NCI-H1092 treated with DMSO at 0.1 percent for 48 hours (cell line): ENCODE measurements at places on chromosomes 7 and 10.
A peak's percentile ranks its signal among the peaks of the same experiment; 100 is the strongest.

GRCh38 chr10:112375721-112376395 lies 1.9 kb downstream of the ACSL5 start:
- DNase-seq, result no peak

GRCh38 chr7:24899905-24900304 lies 80.1 kb downstream of the OSBPL3 start:
- DNase-seq, result no peak

- DNase-seq, result no peak
These were observed 2.2 kb upstream of the CCDC3 start for GRCh38 chr10:13003759-13004158.

- DNase-seq, result no peak
These were observed 92.1 kb upstream of the FGFR2 start for GRCh38 chr10:121690152-121690848.

DNA sequence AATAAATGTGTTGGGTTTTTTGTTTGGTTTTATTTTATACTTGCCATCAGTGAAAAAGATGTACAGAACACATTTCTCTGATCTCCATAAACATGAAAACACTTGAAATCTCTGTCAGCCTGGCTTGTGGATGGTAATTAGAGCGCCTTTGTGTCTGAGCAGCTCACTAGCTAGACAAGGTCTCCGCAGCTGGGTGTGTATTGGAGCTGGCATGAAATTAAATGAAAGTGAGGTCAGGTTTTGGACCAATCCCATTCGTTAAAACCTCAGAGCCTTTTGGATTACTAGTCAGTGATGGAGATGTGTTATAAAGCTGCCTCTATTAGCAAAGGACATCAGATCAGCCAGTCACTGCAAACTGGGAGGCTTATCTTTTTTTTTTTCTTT lies 2.7 kb downstream of the FRAT1 start:
- DNase-seq, result peak; percentile 17

GRCh38 chr10:29828440-29828894 lies 193.7 kb upstream of the SVIL start:
- DNase-seq, result no peak

- no peak for DNase-seq
These were observed 5.3 kb downstream of the FRMD4A start for GRCh38 chr10:14325325-14325955.

DNA sequence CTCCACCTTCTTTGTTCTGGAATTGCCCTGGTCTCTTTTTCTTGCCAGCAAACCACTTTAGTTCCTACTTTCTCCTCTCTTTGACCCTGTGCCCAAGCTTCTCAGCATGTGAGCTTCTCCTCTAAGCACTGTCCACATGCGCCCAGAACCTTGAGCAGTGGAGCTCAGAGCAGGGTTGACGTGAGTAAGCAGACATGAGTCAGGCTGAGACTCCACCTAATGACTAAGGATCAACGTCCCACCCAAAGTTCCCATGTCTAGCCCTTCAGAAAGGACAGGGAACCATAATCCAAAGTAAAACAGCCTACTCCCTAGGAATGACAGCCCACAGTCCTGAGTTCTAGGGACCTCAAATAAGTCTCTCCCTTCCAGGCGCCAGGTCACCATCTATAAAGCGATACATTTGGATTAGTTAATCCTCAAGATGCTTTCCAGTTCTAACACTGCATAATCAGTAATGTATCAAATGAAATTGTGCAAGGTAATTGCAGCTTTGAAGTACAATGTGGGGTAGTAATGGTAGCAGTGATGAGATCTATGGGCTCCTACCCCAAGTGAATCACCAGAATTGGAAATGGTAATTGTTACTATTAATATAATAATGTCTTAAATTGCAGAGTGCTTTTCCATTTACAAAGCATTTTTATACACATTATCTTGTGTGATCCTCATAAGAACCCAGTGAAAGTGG lies 44.5 kb downstream of the KCNMA1 start:
- no peak for DNase-seq

- no peak for DNase-seq
These were observed 24.0 kb downstream of the NEURL1 start for GRCh38 chr10:103517234-103518085.

- no peak for DNase-seq
These were observed 86.3 kb downstream of the LCOR start for GRCh38 chr10:96918214-96919002.

DNA sequence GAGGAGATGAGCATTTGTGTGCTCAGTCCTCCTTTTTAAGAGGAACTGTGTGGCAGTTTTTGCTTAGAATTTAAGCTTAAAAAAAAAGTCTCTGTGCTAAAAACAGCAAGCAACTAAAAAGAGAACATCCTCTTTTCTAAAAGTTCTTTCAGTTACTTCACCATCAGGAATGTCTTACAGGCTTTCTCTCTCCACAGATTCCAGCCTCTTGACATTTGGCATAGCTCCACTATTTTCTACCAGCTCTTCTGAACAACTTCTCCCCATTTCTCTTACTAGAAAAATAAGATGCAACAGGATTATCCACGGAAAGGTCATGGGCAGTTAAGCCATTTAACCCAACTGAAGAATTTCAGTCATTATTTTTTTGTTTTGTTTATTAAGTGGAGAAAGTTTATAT lies 13.2 kb downstream of the PCLO start:
- no peak for DNase-seq

- DNase-seq, result no peak
These were observed 17.1 kb upstream of the LIPF start for GRCh38 chr10:88647061-88647615.

- DNase-seq, result no peak
These were observed 166.3 kb downstream of the NEURL1 start for GRCh38 chr10:103659674-103660363.

- peak; percentile 67 for DNase-seq
These were observed 33.8 kb upstream of the SFMBT2 start for GRCh38 chr10:7444551-7445121.

GRCh38 chr7:8129318-8129659 lies 132.7 kb downstream of the ICA1 start:
- no peak for DNase-seq

DNA sequence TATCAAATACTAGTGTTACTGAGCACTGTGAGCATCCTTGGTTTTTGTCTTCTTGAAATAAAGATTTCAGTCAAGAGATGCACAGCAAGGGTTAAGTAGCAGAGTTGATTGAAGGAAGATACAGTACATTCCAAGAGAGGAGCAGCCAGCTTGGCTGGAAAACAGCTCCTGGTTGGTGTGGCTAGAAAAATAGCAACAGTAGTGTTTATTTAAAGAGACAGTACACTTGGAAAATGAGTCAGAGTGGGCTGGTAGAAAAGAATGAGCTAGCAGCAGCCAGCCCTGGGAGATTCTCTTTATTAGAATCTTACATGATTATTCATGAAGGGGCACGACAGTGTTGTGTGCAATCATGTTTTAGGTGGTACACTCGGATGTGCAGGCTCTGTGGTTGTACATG lies 1016.4 kb upstream of the SORCS1 start:
- no peak for DNase-seq
